ENCODE measurements at places on chromosomes 13 and 19.

- no peak for DNase-seq
Observed at GRCh38 chr13:98542568-98543377, 34.1 kb downstream of the STK24 start.

- no peak for DNase-seq
Observed at GRCh38 chr13:25848812-25849745, 202.7 kb downstream of the SHISA2 start.

GRCh38 chr13:111429064-111429558 lies 108.7 kb downstream of the TEX29 start:
- DNase-seq = no peak

DNA sequence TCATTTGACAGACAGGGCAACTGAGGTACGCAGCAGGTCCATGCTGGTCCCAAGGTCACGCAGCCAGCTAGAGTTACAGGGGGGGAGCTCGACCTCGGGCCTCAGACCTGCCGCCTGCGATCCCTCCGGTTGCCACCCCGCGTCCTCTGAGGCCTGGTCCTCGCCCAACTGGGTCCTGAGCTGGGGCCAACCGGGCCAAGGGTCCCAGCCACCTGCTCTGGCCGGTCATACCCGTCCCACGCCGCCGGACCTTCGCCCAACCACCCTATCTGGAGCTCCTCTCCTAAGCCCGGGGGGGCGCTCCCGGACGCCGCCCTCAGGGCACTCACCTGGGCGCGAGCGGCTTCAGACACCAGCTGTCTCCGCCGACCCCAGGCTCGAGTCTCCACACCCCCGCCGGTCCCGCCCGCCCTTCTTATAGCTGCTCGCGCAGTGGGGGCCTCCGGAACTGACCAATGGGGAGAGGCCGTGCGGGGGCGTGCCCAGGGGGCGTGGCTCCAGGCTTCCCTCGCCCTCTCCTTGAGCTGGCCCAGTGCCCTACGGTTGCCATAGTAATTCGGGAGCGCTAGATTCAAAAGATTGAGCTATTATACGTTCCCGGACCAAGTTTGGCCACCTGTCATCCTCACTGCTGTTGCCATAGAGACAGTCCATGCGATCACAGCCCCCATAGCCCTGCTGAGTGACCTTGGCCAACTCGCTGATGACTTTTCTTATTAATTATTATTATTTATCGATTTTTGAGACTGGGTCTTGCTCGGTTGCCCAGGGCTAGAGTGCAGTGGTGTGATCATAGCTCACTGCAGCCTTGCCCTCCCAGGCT lies at the start of gene PLIN5:
Gene PLIN5 (minus strand): TSS at position 389 of the 823 bp plus-strand sequence. CDS start 1,150 bp downstream, outside the sequence.
- peak; percentile 62 for DNase-seq

- no peak for DNase-seq
Observed at GRCh38 chr13:66222127-66222526, 1008.0 kb downstream of the PCDH9 start.

Measured in CD4-positive, alpha-beta T cell treated with Interferon gamma for 1 hour (primary cell).